ENCODE measurements at places on chromosomes 13 and 19. TPM values are rescaled to one million over a fixed set of nuclear protein-coding genes. Genes with fewer than 3 reads are reported as not detected.

Gene ZNF441
- 8.2 TPM for total RNA-seq

Gene ZNF547
- total RNA-seq, result 6.5 TPM

Gene SULT2A1
- not detected for total RNA-seq

Gene GIPR
- total RNA-seq, result 1.0 TPM

Gene ZNF565
- 8.7 TPM for total RNA-seq

Gene GIPC3
- not detected for total RNA-seq

Gene MYH14
- 3.1 TPM for total RNA-seq

Gene TNNT1
- 27.6 TPM for total RNA-seq

Gene MEIOSIN
- not detected for total RNA-seq

Gene CALR3
- total RNA-seq, result 0.07 TPM

Gene RNF113B
- total RNA-seq, result not detected

Gene GSX1
- total RNA-seq, result not detected

Gene CYP4F8
- total RNA-seq, result not detected

Measured in nasal cavity respiratory epithelium epithelial cell of viscerocranial mucosa (primary cell).